ENCODE measurements at places on chromosomes 5 and 9.

DNA sequence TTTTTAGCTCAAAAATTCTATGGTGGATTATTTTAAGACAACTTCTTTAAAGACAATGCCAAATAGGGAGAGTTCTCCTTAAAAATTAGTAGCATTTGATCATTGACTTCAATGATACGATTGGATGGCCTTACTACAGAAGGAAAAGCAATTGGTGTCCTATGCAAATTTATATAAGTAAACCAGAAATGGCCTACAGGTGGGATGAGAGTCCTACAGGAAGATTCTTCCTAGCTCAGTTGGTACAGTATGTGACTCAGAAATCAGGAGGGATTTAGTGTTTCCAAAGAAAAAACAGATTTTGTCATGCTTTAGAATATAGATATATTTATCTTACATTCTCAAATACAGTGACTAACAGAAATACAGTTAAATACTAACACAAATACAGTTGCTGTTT is 6.5 kb downstream of the ANKRA2 start:
- no peak for DNase-seq

GRCh38 chr9:107351382-107352045 is 68.4 kb downstream of the RAD23B start:
- no peak for DNase-seq

GRCh38 chr5:138661291-138661960 is 86.2 kb upstream of the HSPA9 start:
- no peak for DNase-seq

DNA sequence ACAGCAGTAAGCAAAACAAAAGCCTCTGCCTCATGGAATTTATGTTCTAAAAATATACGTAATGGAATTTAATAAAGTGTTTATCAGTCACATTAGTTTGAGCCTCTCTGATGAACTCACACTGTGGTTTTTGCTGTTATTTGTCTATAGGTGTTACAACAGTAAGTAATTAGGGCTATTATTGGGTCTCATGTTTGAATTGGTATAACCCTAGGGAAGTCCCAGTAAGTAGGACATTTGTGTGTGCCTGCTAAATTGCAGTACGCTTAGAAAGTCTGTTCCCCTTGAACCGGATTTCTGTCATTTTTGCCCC is 197.6 kb downstream of the NR3C1 start:
- DNase-seq, result no peak

- peak; percentile 76 for DNase-seq
These were observed at the start of gene GALNT10 for GRCh38 chr5:154190595-154191304. Gene GALNT10, plus strand, starts transcription at chr5:154190733. Its CDS starts 134 bp downstream, at chr5:154190867.

- DNase-seq, result no peak
These were observed 4.7 kb upstream of the PTGR1 start for GRCh38 chr9:111604054-111604615.

GRCh38 chr9:78354989-78355388 is 58.1 kb downstream of the PSAT1 start:
- DNase-seq, result no peak

- DNase-seq, result no peak
These were observed 14.2 kb downstream of the ABHD17B start for GRCh38 chr9:71896761-71897160.

GRCh38 chr5:128736553-128736952 is 198.5 kb upstream of the FBN2 start:
- DNase-seq, result no peak

DNA sequence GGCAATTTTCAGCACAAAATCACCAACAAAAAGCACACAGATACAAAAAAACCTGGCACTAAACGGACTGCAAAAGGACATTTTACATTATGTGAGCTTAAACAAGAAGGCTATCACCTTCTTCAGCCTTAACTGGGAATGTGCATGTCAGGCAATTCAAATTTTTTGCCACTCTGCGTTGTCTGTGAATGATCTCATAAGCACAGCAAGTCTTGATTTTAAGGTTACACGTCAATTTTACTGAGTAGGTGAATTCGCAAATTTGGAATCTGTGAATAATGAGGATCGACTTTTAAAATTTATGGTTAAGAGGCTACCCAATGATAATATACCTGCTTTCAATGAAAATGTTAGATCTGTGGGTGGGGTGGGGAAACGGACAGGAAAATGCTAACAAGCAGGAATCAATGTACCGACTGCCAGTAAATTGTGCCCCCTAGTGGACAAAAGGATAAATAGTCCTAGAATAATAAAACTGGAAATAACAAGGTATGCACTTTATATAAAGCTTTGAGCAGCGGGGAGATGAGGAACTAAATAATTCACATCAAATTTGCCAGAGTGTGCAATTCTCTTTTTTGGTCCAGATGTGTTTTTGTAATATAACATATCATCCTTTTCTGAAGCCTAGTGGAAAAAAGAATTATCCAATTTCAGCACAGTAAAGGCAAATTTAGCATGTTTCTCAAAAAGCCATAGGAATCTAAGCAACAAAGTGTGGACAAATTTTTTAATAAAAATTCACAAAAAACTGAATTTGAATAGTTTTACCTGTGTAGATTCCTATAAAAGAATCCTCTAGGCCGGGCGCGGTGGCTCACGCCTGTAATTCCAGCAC is 20.5 kb downstream of the EQTN start:
- DNase-seq, result no peak

GRCh38 chr5:108801776-108802175 is 54.1 kb downstream of the FER start:
- DNase-seq, result no peak

GRCh38 chr5:117872798-117873368 is 1115.5 kb downstream of the DTWD2 start:
- no peak for DNase-seq

DNA sequence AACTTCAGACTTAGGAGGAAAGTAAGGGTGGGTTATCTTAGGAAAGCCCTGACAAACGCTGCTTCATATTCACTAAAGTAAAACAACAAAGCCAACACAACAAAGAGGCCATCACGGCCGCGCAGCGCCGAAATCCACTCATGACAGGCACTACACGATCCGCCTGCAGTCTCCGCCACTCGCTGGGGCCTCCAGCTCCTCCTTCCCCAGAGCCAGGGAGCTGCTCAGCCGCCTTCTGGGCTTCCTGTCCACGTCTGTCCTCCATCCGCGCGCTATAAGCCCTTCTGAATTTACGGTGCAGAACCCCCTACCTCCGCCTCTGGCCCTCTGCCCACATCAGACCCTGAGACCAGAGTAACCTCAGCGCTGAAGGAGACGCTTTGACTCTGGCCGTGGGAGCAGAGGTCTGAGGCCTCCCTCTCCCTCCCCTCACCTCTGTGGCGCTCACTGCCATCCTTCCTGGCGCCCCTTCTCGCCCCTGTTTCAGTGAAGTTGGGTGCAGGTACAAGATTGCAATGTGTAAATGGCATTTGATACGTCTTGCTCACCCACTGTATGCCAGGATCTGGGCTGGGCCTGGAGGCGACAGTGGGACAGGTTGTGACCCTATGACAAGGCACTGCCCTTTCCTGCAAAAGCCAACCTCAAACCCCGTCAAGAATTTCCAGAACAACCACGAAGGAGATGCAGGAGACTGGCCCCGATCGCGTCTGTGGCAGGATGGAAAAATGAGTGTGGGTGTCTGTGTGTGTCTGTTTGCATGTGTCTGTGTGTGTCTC is 74.9 kb upstream of the PHYKPL start:
- no peak for DNase-seq

DNA sequence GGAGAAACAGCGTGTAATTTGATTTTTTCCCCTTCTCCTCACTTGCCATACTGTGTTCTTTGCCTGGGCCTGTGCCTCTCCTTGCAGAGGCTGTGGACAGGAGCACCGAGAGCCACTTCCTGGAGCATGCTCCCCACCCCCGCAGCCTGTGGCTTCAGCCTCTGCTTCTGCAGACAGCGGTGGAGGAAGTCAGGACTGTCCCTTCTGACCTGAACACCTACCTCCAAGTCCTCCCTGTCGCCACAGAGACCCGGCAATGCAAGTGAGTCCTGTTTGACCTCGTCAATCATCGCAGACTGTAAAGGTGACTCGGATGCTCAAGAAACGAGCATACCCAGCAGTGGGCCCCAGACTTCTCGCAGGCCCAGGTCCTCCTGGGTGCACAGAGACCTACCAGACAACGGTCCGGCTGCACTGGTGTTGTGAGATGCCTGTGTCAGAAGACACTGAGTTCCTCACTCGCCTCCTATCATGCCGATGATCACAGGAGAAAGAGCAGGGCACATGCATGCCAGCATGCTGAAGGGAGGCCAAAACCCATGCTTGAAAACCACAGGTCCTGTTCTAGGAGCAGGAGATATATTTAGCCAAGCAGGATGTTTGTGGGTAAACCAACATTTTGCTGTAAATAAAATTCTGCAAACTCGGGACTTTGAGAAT is 198.8 kb downstream of the AUH start:
- no peak for DNase-seq

DNA sequence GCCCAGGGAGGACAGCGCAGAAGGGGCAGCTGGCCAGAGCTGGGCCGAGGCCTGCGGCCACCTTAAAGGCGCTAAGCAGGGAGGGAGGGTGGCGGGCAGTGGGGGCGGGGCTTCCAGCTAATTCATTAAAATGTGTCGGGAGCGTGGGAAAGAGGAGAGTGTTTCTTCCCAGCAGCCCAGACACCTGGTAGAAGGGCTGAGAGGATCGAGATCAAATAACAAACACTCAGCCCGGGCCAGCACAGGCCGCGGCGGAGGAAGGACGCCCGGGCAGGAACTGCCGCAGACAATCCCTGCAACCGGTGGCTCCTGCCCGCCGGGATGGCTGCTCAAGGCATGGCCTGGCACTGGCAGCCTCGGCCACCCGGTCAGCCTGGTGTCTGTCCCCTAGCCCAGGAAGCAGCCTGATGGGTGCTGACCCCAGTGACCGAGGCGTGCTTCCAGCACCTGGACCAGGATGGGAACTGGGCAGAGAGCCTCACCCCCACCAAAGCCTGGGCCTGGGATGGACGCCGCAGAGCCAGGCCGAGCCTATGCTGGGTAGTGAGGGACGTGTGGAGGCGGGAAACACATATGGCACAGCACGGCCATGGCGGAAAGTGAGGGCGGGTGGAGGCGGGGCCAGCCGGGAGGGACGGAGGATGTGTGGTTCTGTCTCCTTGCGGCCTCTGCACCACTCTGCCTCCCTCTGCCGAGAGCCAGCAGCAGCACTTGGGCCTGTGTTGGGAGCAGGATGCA is 3.2 kb upstream of the NRARP start:
- DNase-seq, result no peak

DNA sequence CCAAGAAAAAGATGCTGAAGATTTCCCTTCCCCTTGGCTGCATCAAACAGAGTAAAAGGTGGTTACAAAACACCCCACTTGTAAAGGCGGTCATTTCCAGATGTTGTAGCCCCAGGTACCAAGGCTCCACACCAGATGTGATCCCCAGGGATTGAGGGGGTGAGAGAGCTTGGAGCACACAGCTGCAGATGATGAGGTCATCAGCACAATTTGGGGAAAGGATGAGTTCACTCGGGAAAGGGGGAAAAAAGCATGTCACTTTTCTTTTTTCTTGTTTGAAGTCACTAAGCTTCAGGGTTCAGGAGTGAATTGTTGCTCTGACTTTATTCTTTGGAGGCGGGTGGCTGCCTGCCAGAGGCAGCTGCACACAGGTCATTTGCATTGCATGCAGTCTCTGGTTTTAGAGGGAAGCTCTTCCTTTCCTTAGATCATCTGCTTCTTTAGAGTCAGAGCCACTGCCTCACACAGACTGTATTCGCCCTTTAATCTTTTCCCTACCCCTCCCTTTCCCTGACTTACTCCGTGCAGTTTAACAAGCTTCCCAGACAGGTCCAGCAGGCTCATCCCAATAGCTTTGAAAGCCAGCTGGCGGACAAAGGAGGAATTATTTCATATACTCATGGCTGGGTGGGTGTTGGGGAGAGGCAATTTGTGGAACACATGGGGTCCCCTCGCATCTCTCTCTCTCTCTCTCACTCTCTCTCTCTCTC is 409.3 kb upstream of the SLC24A2 start:
- no peak for DNase-seq

DNA sequence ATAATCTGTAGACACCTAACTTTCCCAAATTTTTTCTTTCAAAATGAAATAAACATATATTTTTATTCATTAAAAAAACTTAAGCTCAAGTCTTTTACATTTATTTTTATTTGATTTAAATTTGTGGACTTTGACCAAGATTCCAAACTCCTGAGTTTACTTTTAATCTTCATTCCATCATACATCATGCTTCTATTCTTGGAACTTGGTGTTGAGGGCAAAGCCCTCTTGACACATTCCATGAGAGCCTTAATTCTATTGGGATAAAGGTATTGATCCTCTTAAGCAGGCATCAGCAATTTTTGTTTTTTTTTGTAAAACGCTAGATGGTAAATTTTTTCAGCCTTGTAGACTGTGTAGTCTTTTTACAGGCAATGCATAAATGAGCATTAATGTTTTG is 53.6 kb downstream of the FBXO4 start:
- no peak for DNase-seq

DNA sequence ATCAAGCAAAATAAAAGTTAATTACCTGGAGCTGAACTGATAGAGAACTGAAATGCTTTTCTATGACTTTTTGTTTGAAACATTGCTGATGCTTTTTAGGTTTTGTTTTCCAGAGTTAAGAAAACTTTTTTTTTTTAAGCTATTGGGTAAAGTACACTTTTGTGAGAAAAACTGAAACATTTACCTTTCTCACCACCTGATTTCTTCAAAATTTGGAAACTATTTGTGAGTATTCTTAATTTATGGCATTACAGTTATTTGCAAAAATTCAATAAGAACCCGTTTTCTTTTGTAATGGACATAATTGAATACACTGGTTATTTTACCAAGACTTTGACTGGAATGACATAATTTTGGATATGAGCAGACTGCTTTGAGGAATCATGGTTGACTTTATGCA is 6.6 kb downstream of the C9orf153 start:
- no peak for DNase-seq

- no peak for DNase-seq
These were observed 53.6 kb upstream of the GABRB2 start for GRCh38 chr5:161600156-161600555.

GRCh38 chr5:17157916-17158529 is 59.4 kb upstream of the BASP1 start:
- DNase-seq, result no peak

GRCh38 chr9:113851873-113852272 is 24.2 kb upstream of the ZNF618 start:
- DNase-seq, result no peak

DNA sequence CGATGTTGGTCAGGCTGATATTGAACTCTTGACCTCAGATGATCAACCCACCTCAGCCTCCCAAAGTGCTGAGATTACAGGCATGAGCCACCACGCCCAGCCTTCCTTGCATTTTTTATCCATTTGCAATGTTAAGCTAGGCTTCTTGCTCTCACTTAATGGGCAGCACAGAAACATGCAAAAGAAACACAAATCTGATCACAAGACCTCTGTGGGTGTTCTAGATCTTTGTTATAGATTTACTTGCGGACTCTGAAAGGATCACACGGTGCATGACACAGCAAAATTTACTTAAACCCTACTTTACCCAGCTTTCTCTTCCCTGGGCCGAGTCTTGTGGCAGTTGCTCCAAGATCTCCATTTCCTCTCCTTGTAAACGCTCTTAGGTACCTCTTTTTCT is 71.3 kb downstream of the PSAT1 start:
- DNase-seq, result no peak

- DNase-seq, result no peak
These were observed 336.7 kb upstream of the CLINT1 start for GRCh38 chr5:158195416-158196210.

Data from CD8-positive, alpha-beta memory T cell (primary cell).